ENCODE measurements at places on chromosomes 4 and X.

GRCh38 chrX:29541038-29541437 is 674.3 kb upstream of the MAGEB2 start:
- DNase-seq, result no peak

GRCh38 chrX:19866626-19867410 is 20.6 kb downstream of the SH3KBP1 start:
- no peak for DNase-seq

DNA sequence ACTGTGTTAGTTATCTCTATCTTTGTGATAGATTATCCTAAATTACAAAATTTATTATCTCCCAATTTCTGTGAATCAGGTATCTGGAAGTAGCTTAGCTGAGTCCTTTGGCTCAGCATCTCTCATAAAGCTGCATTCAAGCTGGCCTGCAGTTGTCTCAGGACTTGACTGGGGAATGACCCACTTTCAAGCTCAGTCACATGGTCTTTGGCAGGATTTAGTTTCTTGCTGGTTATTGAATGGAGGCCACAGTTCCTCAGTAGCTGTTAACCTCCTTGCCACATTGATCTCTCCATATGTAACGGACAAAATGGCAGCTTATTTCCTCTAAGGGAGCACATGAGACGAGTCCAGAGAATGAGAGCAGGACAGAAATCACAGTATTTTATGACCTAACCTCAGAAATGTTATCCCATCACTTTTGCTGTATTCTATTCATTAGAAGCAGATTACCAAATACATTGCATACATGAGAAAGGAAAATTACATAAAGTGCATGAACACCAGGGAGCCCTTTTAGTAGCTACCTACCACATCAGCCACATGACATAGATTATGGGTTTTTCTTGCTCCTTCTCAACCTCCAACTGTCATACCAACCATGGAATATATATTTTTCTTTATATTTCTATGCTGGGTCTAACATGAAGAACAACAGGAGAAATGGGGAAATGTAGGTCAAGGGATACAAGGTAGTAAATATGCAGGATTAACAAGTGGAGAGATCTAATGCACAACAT is 730.1 kb downstream of the CCSER1 start:
- no peak for DNase-seq

- no peak for DNase-seq
Measured at GRCh38 chr4:8796096-8796495, 75.5 kb downstream of the HMX1 start.

- DNase-seq, result no peak
Measured at GRCh38 chrX:119579414-119579813, 5.1 kb downstream of the UBE2A start.

Data from thymus (tissue), 14 donors.